ENCODE measurements at places on chromosomes 7 and 10.

- peak; percentile 27 for DNase-seq
Measured at GRCh38 chr7:108454674-108455550, 1.3 kb downstream of the NRCAM start.

DNA sequence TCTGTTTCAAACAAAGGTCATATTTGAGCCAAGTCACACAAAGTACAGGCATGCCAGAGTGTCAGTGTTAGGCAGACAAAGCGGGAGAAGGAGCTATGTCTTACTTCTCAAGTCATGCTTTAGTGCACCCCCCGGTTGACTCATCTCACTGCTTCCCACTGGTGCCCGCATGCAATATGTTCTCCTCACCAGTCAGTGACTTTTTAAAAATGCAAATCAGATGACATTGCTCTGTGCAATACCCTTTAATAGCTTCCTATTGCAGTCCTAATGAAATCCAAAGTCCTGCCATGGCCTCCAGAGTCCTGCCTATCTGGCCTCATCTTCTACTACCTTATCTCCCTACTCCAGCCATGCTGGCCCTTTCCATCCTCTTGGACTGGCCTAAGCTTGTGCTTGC, 429.1 kb downstream of the ACTR3B start:
- DNase-seq: no peak

GRCh38 chr7:135792866-135793265, 44.3 kb upstream of the FAM180A start:
- DNase-seq: no peak

DNA sequence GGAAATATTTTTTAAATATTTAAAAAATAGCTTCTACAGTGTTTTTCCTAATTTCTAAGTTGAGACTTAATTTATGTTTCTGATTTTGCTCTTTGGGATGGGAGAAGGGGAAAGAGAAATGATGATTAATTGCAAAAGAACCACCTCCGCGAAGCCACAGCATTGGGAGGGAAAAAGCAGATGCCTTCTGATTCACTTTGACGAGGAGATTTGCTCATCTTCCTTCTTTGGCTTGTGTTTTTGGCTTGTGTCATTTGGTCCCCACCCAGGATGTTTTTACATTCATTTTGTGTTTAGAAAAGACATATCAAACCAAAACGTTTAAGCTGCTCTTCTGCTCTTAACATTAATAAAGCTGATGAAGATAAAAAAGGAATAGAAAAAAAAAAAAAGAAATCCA, 121.7 kb downstream of the MACC1 start:
- no peak for DNase-seq

- no peak for DNase-seq
Measured at GRCh38 chr7:77714195-77714594, 17.9 kb downstream of the RSBN1L start.

GRCh38 chr10:3811291-3811870, 26.4 kb upstream of the KLF6 start:
- peak; percentile 67 for DNase-seq

DNA sequence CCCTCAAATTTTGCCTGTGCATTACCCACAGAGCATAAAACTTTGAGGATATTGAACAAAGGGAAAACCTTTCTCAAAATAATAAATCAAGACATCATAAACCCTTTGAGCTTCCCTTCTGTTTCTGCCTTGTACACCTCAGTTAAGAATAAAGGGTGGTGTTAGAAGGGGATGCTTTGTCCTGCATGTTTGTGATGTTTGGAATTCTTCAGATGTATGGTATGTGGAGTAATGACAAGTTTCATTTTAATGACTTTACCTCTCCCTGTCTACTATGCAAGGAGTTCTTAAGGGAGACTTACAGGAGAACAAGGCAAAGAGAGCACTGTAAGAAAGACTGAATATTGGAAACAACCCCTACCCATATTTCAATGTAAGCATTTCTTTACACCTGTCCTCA, 99.2 kb downstream of the HECW1 start:
- DNase-seq: no peak

GRCh38 chr7:906776-907157, 30.4 kb downstream of the GET4 start:
- DNase-seq: no peak

DNA sequence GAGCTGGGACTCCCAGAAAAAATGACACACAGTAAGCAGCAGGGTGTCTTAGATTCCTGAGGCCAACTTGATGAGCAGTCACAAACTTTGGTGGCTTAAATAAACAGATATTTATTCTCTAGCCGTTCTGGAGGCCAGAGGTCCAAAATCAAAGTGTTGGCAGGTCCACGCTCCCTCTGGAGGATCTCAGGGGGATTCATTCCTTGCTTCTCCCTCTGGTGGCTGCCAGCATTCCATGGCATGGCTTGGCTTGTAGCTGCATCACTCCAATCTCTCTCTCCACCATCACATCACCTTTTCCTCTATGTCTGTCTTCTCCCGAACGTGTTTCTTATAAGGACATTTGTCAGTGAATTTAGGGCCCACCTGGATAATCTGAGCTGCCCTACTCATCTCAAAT, 98.4 kb downstream of the OSBPL3 start:
- DNase-seq: no peak

- DNase-seq: no peak
Measured at GRCh38 chr7:110841840-110842545, 248.9 kb upstream of the LRRN3 start.

DNA sequence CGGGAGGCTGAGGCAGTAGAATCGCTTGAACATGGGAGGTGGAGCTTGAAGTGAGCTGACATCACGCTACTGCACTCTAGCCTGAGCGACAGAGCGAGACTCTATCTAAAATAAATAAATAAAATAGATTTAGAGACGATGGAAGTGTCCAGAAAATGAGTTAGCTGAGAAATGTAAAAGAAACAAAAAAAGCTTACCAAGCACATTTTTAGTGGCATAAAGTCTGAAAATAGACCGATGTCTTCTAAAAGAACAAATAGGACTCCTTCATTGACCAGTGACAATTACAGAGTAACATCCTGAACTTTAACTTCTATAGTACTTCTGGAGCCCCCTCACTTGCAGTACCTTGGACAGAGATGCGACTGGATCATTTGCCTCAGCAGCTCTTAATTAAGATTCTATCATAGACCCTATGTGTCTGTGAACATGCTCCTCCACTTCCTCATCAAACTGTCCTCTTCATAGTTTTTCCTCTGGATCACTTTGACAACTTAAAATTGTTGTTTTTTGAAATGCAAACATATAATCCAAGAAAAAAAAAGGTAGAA, 25.2 kb upstream of the SRPK2 start:
- no peak for DNase-seq

- no peak for DNase-seq
Measured at GRCh38 chr10:63763744-63764143, 242.5 kb downstream of the REEP3 start.

GRCh38 chr7:129864042-129864441, 88.7 kb downstream of the UBE2H start:
- no peak for DNase-seq

- DNase-seq: no peak
Measured at GRCh38 chr10:104328646-104328895, 9.7 kb downstream of the ITPRIP start.

Measured in activated naive CD4-positive, alpha-beta T cell treated with anti-CD3 and anti-CD28 coated beads, Interleukin-2, amount 10 ng/mL, durations not matched to agents 7 days and 5 days (primary cell).